Activated naive CD4-positive, alpha-beta T cell treated with anti-CD3 and anti-CD28 coated beads, Interleukin-2, amount 50 U/mL, for 72 hours (primary cell): ENCODE measurements at places on chromosomes 3 and 15.

DNA sequence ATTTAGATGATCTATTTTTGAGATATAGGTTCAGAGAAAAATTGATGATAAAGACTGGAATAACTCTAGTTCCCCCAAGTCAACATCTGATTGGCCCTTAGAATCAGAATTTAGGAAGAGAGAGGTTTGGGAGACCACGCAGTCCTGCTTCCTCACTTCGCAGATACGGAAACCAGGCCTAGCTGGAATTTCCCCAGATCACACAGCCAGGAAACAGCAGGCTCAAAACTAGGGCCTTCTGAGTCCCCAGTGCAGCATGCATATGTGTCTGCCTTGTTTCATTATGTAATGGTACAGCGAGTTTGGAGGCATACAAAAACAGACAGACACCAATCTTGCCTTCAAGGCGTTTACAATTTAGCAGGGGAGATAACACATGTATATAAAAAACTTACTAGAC is 177.1 kb upstream of the ICE2 start:
- no peak for DNase-seq

DNA sequence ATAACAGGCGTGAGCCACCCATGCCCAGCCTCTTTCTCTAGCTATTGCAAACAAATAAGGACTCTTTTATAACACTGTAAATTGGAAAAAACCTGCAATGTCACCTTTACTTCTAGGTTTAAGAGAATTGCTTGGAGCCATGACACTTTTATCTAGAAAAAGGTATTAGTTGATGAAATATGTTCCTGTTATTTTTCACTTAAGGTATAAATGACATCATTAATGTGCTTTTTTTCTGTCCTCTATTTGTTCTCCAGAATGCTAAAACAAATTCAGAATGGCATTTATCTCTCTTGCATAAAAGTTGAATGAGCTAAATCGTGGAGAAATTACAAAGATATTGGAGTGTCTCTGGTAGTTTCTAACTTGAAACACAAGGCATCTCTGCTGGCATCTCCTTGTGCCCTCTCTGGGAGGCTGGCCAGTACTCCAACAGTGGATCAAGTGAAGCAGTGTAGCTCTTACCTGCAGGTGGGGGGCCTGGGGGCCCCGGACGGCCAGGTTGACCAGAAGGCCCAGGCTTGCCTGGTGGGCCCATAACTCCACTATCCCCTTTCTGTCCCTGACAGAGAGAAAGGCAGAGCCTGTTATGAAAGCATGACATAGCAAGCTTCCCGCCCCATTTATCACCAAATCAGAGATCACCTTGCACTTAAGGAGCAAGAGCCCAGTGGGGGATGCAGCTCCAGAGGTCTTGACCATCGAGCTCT is 38.6 kb downstream of the EAF1 start:
- DNase-seq, result no peak

DNA sequence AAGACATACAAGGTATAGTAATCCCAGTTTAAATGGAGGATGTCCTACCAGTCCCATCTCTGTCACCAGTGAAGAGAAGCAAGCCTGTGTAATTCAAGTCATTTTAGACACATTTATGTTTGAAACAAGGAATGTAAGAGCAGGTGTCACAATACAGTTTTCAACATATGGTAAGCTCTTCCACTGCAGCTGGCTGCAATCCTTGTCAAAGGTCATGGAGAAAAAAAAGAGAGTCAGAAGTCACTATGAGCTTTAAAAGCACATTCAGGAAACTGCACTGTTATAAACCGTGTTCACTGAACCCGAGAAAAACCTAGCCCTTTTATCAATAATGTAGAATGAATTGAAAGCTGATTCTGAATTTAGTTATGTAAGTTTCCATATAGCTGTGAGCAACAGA is 206.4 kb downstream of the NAALADL2 start:
- DNase-seq, result no peak

DNA sequence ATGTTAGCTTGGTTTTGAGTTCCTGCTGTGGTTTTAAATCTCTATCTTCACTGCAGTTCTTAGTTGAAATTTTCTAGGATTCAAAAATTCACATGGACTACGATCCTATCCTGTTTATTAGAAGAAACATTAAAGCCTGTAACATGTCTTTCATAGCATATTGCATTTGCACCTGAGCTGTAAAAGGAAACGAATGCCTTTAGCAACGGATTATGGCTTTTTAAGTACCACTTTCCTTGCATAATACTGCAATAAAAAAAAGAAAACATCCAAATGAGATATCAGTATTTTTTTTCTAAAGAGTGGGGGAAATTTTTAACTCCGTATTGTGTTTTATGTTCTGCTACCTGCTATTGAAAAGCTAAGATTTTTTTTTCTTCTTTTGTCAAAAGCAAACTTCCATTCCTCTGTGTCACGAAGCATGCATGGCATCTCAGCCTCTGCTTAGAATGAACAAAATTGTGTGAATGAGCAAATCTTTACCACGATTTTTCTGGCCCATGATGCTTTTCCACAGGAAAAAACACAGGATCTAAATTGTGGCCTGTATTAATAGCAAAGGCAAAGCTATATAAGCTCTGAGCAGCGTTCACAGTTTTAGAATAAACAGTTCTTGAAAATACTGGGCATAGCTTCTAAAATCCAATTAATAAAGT is 110.0 kb upstream of the CDIN1 start:
- no peak for DNase-seq

DNA sequence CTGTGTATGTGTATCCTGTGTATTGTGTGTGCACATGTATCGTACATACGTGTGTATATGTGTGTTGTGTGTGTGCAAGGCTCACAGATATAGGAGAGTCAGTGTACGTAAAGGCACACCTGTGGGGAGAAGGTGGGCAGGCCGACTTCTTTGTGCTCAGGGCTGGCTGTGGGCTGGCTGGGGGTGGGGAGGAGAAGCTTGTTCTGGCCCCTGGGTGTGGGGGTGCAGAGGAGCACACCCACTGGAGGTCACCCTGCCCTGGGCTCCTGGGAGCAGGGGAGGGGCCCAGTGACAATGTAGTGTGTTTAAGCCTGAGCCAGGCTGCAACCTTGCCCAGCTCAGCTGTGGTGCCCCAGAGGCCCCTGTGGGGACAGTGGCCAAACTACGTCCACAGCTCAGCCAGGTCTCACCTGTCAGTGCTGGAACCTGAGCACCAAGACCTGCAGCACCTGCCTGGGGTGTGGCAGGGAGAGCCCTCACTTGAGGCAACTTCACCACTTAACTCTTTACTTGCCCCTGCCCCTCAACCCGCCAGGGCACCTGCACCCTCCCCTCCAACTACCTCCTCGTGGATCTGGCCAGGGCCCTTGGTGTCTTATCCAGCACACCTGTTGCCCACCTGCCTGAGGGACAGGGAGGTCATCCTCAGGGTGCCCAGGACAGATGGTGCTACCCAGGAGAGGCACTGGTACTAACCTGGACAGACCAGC is 2.6 kb upstream of the HHATL start:
- no peak for DNase-seq
